A549 treated with AZD2906 at 1 μM for 4 hours (cell line): ENCODE measurements at places on chromosomes 4 and X. TPM values are rescaled to one million over a fixed set of nuclear protein-coding genes. Genes with fewer than 3 reads are reported as not detected.

MAGEB1 gene
- total RNA-seq = not detected in 5 replicates

ADD1 gene
- 80.2 to 96.9 TPM (median 89.6 TPM) in 5 replicates for total RNA-seq

S100G gene
- total RNA-seq = not detected in 5 replicates

ETDA gene
- total RNA-seq = not detected in 5 replicates

IDUA gene
- total RNA-seq = 4.9 to 12.9 TPM (median 11.8 TPM) in 5 replicates

PAK3 gene
- 0.03 TPM in 1 of 5 replicates, not detected in the others for total RNA-seq

OTC gene
- not detected in 5 replicates for total RNA-seq

TACC3 gene
- 79.1 to 90.7 TPM (median 82.3 TPM) in 5 replicates for total RNA-seq

PCDH10 gene
- total RNA-seq = 0.10 to 0.14 TPM (median 0.11 TPM) in 5 replicates

BCLAF3 gene
- total RNA-seq = 2.7 to 4.1 TPM (median 3.0 TPM) in 5 replicates

AMBN gene
- total RNA-seq = not detected in 5 replicates

BEX5 gene
- not detected in 5 replicates for total RNA-seq

CCKAR gene
- total RNA-seq = not detected in 5 replicates

SPIN4 gene
- 4.0 to 6.2 TPM (median 5.1 TPM) in 5 replicates for total RNA-seq

DUX4 gene
- total RNA-seq = not detected in 5 replicates

UGT2B15 gene
- 0.03 to 0.07 TPM (median 0.03 TPM) in 3 of 5 replicates, not detected in the others for total RNA-seq

RHOH gene
- 0.10 to 0.28 TPM (median 0.17 TPM) in 5 replicates for total RNA-seq

PDZD4 gene
- total RNA-seq = 3.0 to 3.7 TPM (median 3.5 TPM) in 5 replicates

ADGRG2 gene
- total RNA-seq = 10.4 to 12.0 TPM (median 11.1 TPM) in 5 replicates

TBX22 gene
- not detected in 5 replicates for total RNA-seq

LARP7 gene
- total RNA-seq = 22.7 to 39.5 TPM (median 24.0 TPM) in 5 replicates

SLC6A14 gene
- total RNA-seq = not detected in 5 replicates

SMPX gene
- 0.08 TPM in 1 of 5 replicates, not detected in the others for total RNA-seq

OTOP1 gene
- not detected in 5 replicates for total RNA-seq

SPON2 gene
- 0.38 to 0.91 TPM (median 0.43 TPM) in 5 replicates for total RNA-seq

RAB40A gene
- 0.06 to 0.15 TPM (median 0.10 TPM) in 5 replicates for total RNA-seq

ZFYVE28 gene
- total RNA-seq = 1.8 to 2.7 TPM (median 2.6 TPM) in 5 replicates

CDX4 gene
- not detected in 5 replicates for total RNA-seq

AFF2 gene
- total RNA-seq = not detected in 5 replicates

ZNF157 gene
- 0.03 to 0.04 TPM in 2 of 5 replicates, not detected in the others for total RNA-seq

ITGB1BP2 gene
- 0.29 to 0.78 TPM (median 0.64 TPM) in 5 replicates for total RNA-seq

SSX1 gene
- total RNA-seq = 0.09 TPM in 1 of 5 replicates, not detected in the others

TRIM61 gene
- total RNA-seq = not detected in 5 replicates

TECRL gene
- total RNA-seq = not detected in 5 replicates

XKRX gene
- 0.73 to 0.94 TPM (median 0.91 TPM) in 5 replicates for total RNA-seq

LRP2BP gene
- total RNA-seq = 0.08 to 0.14 TPM (median 0.10 TPM) in 5 replicates

HMGN5 gene
- 1.4 to 3.5 TPM (median 2.3 TPM) in 5 replicates for total RNA-seq

F11 gene
- total RNA-seq = not detected in 5 replicates

TEX13D gene
- total RNA-seq = not detected in 5 replicates

TLR8 gene
- total RNA-seq = not detected in 5 replicates

DACH2 gene
- not detected in 5 replicates for total RNA-seq

MYL5 gene
- 8.7 to 14.1 TPM (median 12.8 TPM) in 5 replicates for total RNA-seq

MAGEE1 gene
- 3.2 to 4.8 TPM (median 4.2 TPM) in 5 replicates for total RNA-seq

FAM53A gene
- total RNA-seq = 0.44 to 1.1 TPM (median 1.00 TPM) in 5 replicates

KCNE5 gene
- 0.06 to 0.14 TPM (median 0.08 TPM) in 5 replicates for total RNA-seq

SPANXB1 gene
- 1.4 to 3.1 TPM (median 2.2 TPM) in 5 replicates for total RNA-seq

SPATA18 gene
- 3.9 to 4.5 TPM (median 4.3 TPM) in 5 replicates for total RNA-seq

STEEP1 gene
- 27.0 to 35.3 TPM (median 29.7 TPM) in 5 replicates for total RNA-seq

NOP14 gene
- total RNA-seq = 24.0 to 27.7 TPM (median 25.0 TPM) in 5 replicates

KDR gene
- 0.07 to 0.14 TPM (median 0.10 TPM) in 5 replicates for total RNA-seq

VEGFD gene
- total RNA-seq = 0.09 to 0.77 TPM (median 0.24 TPM) in 5 replicates

SUV39H1 gene
- total RNA-seq = 21.8 to 24.6 TPM (median 23.0 TPM) in 5 replicates

RHOXF2B gene
- not detected in 5 replicates for total RNA-seq
